ENCODE measurements at places on chromosomes 12 and 14.

DNA sequence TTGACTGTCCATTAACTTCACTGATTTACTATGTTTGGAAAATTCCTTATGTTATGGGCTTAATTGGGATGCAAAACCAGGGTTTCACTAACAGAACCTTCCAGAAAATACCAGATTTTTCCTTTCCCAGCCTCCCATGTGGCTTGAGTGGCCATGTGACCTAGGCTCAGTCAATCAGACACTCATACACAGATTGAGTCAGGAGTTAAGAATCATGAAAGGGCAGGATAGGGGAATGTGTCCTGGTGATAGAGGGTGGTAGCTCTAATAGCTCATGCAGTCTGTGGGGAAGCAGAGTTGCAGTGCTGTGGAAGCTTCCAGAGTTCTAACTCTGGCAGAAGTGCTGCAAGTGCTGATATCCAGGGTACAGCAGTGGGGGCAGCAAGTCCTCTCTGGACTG, 134.1 kb upstream of the IFNG-AS1 start:
- no peak for DNase-seq

- DNase-seq: no peak
Observed at GRCh38 chr12:121669521-121669900, at the start of gene MORN3. MORN3 (minus strand) TSS chr12:121669654; CDS start chr12:121669483, 171 bp downstream.

GRCh38 chr12:66071549-66071948, 59.0 kb downstream of the LLPH start:
- DNase-seq: no peak

DNA sequence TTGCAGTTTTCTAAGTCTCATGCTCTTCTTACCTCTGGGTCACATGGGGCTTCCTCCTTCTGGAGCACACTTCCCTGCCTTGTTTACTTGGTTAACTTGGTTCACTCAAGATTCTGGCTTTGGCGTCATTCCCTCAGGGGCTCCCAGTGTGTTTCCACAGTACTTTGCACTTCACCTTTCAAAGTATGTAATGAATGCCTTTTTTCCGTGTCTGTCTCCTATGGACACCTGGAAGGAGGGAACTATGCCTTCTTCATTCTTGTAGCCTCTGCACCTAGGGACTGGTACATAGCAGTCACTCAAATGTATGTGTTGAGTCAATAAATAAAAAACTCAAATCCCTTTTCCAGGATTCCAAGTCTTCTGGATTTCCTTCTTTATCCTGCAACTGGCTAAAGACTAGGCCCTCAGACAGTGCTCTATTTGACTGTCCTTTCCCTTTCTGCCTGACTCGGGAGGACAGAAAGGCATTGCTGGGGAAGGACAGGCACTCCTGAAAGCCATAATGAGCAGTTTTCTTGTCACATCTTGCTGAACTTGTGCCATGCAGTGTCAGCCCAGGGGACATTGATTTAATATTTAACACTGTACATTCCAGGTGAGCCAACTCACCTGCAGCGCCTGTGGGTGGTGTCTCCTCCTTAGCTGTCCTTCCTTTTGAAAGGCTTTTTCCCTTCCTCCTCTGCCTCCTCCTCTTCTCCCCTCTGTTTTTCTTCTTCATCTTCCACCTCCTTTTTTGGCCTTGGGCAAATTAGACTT, 12.8 kb downstream of the MYRFL start:
- DNase-seq: no peak

- no peak for DNase-seq
Observed at GRCh38 chr14:102454711-102455110, 54.9 kb downstream of the ANKRD9 start.

- DNase-seq: no peak
Observed at GRCh38 chr12:31120392-31121008, 46.8 kb downstream of the DDX11 start.

DNA sequence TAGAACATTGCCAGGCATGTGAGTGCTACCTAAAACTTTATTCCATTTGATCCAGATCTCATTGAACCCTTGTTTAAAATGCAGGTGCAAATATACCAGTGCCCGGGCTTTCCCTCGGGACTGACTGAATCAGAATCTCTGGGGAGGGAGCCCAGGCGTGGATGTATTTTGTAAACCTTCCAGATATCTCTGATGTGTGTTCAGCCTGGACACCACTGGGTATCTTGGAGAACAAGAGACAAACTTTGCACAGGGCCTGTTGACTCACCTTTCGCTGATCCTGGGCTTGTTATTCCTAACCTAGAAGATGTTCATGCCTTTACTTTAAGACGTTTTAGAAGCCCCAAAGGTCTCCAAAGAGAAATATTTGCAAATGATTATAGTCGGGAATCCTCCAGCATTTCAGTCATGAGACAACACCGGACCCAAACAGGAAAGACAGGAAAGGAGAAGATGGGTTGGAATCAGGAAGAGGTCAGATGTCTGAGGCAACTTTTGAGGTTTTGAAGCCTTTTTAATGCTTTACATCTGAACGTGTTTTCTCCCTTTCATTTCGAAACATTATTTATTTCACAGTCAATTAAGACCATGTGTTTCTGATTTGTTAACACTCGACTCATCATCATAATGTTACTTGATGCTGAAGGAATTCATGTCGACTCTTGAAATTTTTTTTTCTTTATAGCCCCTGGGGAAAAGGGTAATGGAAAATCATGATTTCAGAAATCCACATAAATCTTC, 118.6 kb downstream of the PLXNC1 start:
- DNase-seq: no peak

DNA sequence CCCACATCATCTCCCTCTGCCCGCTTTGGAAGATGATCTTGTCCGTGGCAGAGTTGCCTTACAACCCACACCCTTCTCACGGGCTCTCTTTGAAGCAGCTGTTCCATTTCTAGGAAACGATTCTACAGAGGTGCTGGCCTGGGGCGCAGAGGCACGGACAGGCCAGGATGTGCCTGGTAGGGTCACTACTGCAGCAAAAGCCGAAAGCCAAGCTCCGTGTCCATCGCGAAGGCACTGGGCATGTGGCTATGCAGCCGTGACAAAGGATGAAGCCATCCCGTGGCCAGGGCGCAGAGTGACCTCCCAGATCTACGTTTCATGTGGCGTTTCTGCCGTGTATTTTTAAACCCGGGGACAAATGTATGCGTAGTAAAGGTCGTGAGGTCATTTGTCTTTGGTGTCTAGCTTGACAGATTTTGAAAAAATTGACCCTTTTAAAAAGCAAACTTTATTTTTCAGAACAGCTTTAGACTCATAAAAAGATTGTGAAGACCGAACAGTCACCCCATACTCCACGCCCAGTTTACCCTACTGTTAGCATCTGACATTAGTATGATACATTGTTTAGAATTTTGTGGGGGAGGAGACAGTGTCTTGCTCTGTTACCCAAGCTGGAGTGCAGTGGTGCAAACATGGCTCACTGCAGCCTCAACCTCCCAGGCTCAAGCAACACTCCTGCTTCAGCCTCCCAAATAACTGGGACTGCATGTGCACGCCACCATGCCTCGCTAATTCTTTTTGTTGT, 40.4 kb upstream of the NCOR2 start:
- DNase-seq: no peak

- no peak for DNase-seq
Observed at GRCh38 chr14:62053188-62053587, 291.0 kb downstream of the SNAPC1 start.

DNA sequence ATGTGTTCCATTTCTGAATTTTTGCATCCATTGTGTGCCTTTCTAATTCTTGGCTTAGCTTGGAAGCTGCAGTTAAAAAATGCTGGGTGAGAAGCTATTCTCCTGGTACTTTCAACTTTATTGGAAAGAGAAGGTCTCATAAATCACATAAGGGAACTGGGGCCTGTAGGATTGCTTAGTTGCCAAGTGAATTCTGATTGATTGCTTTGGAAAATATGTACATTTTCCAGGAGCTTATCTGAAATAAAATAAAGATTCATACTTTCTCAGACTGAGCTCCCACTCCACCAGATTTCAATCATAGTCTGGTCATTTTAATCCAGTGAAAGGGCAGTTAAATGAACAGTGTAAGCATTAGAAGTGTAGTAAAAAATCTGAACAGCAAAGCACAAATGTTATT, 50.0 kb upstream of the PRICKLE1 start:
- no peak for DNase-seq

- no peak for DNase-seq
Observed at GRCh38 chr12:109743076-109743910, 29.7 kb downstream of the FAM222A start.

- no peak for DNase-seq
Observed at GRCh38 chr14:103362780-103363179, 22.4 kb upstream of the MARK3 start.

- DNase-seq: no peak
Observed at GRCh38 chr14:59394268-59394667, 70.9 kb downstream of the GPR135 start.

GRCh38 chr12:94674051-94674451, 23.7 kb upstream of the TMCC3 start:
- no peak for DNase-seq

DNA sequence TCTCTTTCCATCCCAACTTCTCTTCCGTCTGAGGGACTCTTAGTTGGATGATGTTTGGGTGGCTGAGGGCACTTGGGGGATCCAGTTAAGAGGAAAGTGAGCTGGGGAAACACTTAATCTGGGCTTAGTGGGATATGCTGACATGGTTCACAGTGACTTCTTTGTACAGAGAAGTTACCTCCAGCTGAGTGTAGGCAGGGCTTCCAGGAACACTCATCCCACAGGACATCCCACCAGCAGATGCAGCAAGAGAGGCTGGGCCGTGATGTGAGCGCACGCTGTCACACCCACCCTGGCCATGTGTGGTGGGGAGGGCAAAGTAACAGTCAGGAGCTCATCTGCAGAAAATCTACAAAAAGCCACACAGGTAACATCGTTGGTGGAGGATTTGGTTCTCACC, 832 bp upstream of the CACNA2D4 start:
- DNase-seq: no peak

- no peak for DNase-seq
Observed at GRCh38 chr14:77882098-77882497, 82.2 kb downstream of the ADCK1 start.

GRCh38 chr12:79373896-79374499, 316.8 kb downstream of the PAWR start:
- no peak for DNase-seq

DNA sequence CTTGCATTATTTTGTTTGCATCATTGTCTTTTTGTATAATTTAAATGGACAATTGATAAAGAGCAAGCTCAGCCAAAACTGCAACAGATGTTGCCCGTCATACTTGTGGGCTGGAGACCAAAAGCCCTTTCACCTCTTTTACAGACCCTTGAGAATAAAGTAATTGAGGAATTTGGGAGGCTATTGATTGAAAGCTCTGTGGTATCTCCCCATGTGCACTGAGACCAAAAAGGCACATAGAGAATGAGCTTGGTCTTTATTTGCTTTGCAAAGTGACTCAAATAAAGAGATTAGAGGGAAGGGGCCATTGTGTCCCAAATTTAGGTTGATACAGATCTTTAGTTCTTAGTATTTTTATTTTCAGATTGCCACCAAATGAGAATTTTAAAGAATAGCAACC, 617.6 kb downstream of the TRHDE start:
- DNase-seq: no peak

DNA sequence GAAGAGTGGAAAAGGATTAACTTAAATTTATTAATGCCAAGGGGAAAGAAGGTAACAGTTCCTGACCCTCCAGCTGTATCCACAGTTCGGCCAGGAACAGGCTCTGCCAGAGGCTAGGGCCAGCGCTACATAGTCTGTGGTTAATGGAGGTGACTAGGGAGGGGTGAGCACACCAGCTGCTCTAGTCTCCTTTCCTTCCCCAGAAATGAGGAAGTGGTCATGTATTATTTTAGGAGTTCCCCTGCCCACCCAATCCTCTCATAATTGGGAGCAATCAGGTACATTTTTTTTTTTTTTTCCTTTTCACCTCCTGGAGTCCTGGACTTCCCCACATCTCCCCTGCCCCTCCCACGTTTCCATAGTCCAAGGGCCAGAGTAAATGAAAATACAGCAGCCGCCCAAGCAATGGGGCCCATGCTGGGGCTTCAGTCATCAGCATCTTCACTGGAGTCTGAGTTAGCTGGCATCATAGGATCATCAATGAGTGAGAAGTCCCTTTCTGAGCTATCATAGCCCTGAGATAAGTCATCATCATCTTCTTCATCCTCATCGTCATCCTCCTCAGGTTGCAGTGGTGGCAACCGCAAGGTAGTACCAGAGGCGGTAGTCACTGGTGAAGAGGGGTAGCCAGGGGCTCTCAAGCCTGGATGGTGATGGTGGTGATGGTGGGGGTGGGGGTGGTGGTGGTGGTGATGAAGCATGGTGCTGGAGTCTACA, 1.5 kb upstream of the SUPT16H start:
- DNase-seq: no peak
